T-helper 2 cell treated with Interferon-gamma antibody and Interleukin-4, amounts not matched to agents 5 μg/mL and 100 μg/mL, for 36 hours (primary cell): ENCODE measurements at places on chromosomes 1 and 21.

GRCh38 chr1:45802343-45803298 is 791 bp upstream of the MAST2 start:
- peak; percentile 36 for DNase-seq

GRCh38 chr1:160309571-160309970 is 24.6 kb upstream of the PEX19 start:
- DNase-seq, result no peak

GRCh38 chr21:26013970-26014369 is 156.6 kb downstream of the APP start:
- no peak for DNase-seq

GRCh38 chr1:87141556-87141955 is 187.1 kb upstream of the LMO4 start:
- no peak for DNase-seq

GRCh38 chr1:200971955-200972711 is 51.4 kb downstream of the KIF21B start:
- peak; percentile 17 for DNase-seq

DNA sequence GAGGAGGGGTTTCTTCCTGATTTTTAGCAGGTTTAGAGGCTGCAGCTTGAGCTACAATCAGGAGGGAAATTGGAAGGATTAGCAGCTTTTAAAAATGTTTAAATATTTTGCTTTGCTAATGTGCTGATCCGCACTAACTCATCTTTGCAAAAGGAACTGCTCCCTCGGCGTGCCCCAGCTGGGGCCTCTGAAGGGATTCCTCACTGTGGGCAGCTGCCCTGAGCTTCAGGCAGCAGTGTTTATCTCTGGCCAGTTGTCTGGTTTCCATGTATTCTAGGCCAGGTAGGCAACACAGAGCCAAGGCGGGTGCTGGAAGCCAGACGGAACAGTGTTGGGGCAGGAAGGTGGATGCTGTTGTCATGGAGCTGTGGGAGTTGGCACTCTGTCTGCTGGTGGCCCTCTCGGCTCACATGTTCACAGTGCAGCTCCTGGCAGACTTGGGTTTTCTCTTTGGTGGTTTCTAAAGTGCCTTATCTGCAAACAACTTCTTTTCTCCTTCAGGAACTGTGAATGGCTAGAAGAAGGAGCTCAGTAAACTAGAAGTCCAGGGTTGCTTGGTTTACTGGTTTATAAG is 18.9 kb downstream of the NECAP2 start:
- DNase-seq, result no peak

DNA sequence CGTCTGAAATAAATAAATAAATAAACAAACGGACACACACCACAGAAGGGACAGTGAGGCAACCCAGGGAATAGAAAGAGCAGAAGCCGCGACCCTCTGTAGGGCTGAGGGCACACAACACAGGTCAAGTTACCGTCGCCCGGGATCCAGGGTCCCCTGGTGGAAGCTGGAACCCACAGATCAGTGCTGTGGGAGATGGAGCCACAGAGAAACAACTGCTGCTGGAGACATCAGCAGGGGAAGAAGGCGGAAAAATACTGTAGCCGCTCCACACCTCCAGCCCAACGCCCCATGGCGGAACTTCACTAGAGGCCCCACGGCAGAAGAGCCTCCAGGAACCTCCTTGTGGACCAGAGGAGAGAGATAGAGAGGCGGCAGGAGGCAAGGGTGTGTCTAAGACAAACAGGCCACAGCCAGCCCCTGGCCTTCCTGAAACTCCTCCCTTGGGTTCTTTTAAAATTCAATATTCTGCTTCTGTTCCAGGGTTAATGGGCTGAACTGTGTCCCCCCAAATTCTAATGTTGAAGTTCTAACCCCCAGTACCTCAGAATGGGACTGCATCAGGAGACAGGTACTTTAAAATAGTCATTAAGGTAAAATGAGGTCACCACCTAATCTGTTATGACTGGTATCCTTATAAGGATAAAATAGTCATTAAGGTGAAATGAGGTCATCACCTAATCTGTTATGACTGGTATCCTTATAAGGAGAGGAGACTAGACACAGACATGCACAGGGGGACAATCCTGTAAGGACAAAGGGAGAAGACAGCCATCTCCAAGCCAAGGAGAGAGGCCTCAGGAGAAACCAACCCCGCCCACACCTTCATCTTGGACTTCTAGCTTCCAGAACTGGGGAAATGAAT is 7.7 kb upstream of the HLCS start:
- no peak for DNase-seq

- DNase-seq, result no peak
Observed at GRCh38 chr1:85579622-85580021, 939 bp upstream of the CCN1 start.

- DNase-seq, result no peak
Observed at GRCh38 chr21:16342932-16343331, 613.1 kb downstream of the USP25 start.

- DNase-seq, result no peak
Observed at GRCh38 chr1:219273088-219273686, 99.5 kb downstream of the LYPLAL1 start.

GRCh38 chr21:44958471-44959191 is 18.8 kb downstream of the SLX9 start:
- no peak for DNase-seq

DNA sequence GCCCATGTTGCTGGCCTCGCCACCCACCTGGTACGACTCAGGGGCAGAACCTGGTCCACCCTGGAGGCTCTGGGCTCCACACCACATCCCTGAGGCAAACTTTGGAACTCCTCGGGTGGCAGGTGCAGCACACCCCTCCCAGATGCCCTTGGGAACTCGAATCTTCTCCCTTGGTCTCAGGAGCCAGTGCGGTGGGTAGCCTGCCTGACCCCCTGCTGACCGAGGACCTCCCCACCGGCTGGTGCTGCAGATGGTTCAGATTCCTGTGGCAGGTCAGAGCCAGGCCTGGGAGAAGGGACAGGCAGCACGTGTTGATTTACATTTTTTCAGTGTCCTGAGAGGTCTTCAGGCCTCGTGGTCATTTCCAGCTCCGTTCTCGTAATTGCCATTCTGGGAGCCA is 6.3 kb upstream of the CFAP410 start:
- no peak for DNase-seq

GRCh38 chr1:204198348-204199340 is 2.4 kb upstream of the KISS1 start:
- DNase-seq, result no peak
